ENCODE measurements at places on chromosomes 5 and 9.

GRCh38 chr9:129987047-129987446 lies 55.9 kb downstream of the FNBP1 start:
- DNase-seq = peak; percentile 17

GRCh38 chr9:129131300-129132145 lies 20.3 kb downstream of the PTPA start:
- DNase-seq = peak; percentile 86

DNA sequence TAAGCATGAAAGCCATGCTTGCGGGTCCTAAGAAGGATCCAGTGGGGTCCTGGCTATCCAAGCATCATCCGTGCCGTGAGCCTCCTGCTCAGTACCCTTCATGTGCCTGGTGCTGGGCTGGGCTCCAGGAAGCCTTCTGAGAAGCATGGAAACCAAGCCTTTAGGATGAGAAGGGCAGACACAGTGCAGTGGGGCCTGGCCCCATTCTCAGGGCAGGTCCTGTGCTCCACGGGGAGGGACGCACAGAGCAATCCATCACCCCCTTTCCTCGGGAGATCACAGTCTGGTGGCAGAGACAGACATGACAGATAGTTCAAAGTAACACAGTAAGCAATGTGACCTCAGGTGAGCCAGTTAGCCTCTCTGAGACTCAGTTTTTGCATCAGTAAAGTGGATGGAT lies 76.9 kb downstream of the RGS3 start:
- no peak for DNase-seq

- no peak for DNase-seq
These were observed 13.0 kb downstream of the PTGES2 start for GRCh38 chr9:128114326-128115186.

DNA sequence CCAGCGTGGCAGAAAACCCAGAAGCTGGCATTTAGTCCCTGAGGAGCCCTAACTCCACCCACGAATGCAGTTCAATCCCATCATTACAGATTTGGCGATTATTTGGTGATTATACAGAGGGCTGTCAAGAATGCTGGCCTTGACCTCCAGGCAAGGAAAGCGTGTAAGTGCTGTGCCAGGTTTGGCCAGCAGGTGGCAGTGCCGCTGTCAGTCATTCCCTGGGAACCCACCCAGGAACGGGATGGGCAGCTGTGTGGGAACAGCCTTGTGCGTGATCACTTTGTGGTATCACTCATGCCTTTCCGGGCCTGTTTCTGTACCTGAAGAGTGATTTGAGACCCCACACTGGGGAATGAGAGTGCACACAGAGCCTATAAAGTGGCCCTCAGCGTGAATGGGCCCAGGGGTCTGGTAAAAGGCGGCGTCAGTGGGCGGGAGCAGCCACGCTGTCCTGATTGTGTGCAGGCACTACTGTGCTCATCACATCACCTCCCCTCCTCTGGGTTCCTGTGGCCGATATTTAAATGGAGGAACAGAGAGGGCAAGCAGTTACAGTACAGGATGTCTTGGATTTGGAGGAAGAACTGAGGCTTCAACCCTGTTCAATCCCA lies 215.6 kb downstream of the ROR2 start:
- peak; percentile 79 for DNase-seq

GRCh38 chr9:34446468-34446891 lies 11.9 kb downstream of the FAM219A start:
- no peak for DNase-seq

DNA sequence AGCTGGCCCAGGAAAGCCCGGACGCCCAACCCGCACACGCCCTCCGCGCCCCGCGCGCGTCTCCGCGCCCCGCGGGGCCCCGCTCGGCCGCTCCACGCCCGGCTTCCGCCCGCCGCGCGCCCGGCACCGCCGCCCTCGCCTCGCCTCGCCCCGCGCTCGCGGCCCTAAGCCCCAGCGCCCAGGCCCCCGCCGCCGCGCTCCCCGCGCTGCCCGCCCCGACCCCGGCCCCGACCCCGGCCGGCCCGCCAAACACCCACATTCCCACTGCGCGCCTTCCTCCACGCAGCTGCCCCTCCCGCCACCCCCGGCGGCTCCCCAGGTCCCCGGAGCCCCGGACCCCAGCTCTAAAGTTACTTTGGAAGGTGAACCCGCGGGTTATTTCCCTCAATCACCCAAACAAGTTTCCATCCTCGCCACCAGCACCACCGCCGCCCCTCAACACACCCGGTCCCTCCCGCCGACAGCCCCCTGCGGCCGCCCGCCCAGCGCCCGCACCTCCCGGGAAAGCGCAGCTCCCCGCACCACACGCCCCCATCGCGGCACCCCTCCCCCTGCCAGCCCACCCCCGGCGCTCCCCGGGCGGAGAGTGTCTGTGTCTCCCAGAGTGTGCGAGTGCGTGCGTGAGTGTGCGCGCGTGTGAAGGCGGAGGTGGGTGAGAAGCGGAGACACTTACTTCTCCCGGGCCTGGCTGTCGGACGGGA lies 439 bp downstream of the SSBP2 start:
- DNase-seq = peak; percentile 48

DNA sequence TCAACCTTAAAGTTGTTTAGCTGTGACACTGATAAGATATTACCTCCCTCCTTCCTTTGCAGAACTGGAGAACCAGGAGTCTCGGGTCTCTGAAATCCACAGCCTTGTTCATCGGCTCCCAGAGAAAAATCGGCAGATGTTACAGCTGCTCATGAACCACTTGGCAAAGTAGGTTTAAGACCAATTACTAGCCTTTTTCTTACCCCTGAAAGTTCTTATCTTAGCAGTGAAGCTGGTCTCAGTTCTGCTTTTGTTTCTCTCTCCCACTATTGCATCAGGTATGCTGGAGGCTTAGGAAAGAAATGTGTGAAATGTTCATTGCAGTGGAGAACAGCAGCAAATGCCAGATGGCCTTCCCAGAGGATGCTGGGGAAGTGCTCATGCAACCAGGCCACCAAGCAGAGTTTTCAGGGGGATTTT lies 287.4 kb downstream of the ARHGAP26 start:
- peak; percentile 39 for DNase-seq

DNA sequence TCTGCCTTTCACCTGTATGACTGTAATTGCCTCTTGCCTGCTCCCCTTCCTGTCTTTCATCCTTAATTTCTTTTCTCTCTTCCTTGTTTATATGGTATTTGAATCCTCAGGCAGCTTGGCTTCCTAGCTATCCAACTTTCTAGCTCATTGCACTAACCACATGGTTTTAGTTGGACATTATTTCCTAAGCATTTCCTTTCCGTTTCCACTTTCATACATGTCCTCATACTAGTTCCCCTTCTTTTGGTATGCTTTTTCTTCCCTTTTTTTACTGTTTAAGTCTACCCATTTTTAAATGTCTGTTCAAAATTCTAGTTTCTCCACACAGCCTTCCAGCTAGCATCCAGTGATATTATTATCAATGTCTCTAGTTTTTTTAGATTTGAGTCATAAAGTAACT lies 6.6 kb downstream of the CWC27 start:
- peak; percentile 63 for DNase-seq
